Stimulated activated CD4-positive, alpha-beta T cell treated with anti-CD3 and anti-CD28 coated beads, Interleukin-2, amount 100 ng/mL, for 48 hours (primary cell): ENCODE measurements at places on chromosomes 16 and 17.

DNA sequence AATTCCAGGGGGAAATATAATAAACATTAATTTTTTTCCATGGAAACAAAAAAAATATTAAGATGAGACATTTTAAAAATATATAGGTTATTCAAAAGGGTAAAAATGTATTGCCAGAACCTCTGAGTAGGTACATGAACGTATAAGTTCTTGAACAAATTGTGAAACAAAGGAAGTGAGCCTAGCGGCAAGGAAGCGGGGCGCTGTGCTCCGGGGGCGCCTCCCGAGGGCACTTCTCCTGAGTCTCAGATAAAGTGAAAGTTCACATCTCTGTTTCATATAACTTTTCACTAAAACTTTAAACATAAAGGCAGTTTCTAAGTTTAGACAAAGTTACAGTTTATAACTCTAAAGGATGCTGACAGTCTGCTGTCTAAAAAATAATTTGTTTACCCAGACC is 52.3 kb downstream of the TNRC6C start:
- no peak for DNase-seq

GRCh38 chr17:53837131-53837530 is 14.4 kb downstream of the KIF2B start:
- DNase-seq = no peak

GRCh38 chr16:77662246-77662645 is 60.1 kb upstream of the NUDT7 start:
- no peak for DNase-seq

- DNase-seq = no peak
Measured at GRCh38 chr17:56096026-56096810, 57.1 kb upstream of the ANKFN1 start.

- DNase-seq = no peak
Measured at GRCh38 chr16:28933171-28933570, 1.4 kb downstream of the CD19 start.

- DNase-seq = no peak
Measured at GRCh38 chr17:29041571-29041970, 1.4 kb upstream of the PIPOX start.

DNA sequence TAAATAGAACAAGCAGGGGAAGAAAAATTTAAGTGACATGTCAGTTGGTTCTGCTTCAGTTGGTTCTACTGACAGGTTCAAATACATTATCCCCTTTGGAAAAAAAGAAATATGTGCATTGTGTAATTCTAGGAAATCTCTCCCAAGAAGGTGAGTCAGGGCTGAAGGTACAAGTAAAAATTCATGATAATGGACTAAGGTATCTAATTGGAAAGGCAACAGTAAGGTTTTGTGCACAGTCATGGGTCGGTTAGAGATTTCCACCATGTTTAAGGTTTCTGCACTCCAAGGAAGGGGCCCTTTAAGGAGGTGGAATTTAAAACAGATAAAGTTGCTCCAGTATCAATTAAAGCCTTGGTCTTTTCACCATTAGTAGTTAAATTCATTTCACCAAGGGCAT is 17.9 kb upstream of the B4GALNT2 start:
- DNase-seq = no peak

DNA sequence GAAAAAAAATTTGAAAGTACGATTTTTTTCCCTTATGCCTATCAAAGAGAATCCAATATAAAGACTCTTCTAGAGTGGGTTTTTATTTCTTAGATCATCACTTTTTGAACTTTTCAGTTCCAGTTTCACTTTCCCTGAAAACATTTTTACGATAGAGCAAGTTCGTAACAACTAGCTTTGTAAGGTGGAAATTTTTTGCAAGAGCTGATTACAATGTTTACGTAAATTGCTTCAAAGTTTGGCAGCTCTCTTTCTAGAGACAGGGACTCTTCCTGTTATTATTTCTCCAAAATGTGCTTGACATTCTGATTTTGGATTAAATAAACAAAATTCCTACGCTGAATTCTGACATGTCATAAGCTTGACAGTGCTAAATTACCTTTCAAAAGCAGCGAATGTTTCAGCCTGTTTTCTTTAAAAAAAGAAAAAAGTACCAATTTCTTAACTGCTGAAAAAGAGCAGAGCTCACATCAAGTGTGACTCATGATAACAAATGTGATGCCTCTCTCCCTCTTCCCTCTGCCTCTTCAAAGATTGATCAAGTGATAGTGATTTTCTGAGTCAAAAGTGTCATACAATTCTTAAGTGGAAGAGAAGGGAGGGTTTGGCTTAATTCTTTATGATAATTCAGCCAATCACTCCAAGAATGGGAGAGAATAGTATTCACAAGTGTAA is 175.2 kb downstream of the KCNJ2 start:
- no peak for DNase-seq

GRCh38 chr17:77281904-77282367 is 141.2 kb downstream of the SEC14L1 start:
- no peak for DNase-seq

DNA sequence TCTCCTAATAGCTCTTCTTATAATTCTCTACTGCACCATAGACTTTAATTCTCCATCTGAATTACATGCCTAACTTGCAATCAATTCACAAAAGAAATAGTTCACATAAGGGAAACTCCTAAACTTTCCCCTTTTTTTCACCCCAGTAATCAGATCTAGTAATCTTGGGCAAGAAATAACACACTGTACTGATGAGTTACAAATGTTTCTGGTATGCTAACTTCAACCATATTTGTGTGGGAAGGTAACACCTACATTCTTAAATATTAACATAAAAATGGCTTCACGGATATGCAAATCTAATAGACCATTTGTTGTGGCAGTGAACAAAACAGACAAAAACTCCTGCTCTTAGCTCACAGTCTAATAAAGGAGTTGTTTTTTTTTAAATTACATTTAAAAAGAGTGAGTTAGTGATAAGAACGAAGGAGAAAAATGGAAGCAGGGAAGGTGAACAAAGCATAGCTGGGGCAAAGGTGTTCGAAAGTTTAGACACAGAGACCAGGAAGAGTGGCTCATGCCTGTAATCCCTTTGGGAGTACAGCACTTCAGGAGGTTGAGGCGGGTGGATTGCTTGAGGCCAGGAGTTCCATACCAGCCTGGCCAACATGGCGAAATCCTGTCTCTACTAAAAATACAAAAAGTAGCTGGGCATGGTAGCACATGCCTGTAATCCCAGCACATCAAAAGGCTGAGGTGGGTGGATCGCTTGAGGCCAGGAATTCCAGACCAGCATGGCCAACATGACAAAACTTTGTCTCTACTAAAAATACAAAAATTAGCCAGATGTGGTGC is 34.8 kb downstream of the CMTM3 start:
- DNase-seq = no peak

DNA sequence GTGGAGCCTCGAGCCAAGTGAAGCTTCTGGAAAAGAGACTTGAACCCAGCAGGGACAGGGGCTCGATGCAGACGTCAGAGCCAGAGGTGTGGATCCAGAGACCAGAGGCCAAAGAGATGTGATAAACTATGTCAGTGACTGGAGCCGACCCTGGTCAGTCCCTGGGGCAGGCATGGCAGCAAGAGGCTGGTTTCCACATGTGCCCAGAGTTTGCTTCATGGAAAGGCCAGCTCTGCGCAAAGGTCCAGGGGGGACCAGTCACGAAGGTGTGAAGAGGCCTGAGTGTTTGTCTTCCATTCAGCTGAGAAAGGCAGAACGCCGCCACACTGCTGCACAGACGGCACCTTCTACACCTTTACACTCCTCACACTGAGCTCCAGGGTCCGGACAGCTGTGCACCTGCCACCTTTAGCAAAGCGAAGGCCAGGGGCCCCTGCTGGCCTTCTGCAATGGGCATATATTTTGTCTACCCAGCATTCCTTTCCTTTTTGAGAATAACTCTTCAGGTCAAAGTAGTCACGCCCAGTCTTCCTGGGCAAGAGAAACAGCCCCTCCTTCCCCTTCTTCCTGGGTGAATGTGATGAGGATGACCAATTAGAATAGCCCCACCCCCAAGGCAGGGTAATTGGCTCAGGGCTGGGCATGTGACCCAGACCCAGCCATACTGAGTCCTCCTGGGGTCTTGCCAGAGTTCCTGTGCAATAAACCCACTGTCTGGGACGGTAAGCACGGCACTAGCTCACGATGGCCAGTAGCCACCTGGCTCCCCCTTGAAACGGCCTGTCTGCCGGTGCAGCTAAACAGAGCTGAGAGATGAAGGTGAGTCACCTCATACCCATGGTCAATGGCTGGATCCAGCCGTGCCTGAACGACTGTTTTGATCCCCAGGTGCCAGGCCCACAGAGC is 2.3 kb upstream of the RPH3AL start:
- no peak for DNase-seq
